ENCODE measurements at places on chromosomes 5 and 9. TPM values are rescaled to one million over a fixed set of nuclear protein-coding genes. Genes with fewer than 3 reads are reported as not detected.

- no peak for DNase-seq
- H3K36me3 ChIP-seq: no peaks in the 10 kb centered on the region
- no peak overlapping the region for H3K27ac ChIP-seq
- no peak overlapping the region for H3K4me3 ChIP-seq
- H3K4me1 ChIP-seq: no peaks in the 10 kb centered on the region
These were observed 15.3 kb upstream of the MED10 start for GRCh38 chr5:6393596-6394194.

- H3K4me3 ChIP-seq: no peak overlapping the region
- H3K27ac ChIP-seq: no peak overlapping the region
- H3K36me3 ChIP-seq: no peaks in the 10 kb centered on the region
These were observed 49.7 kb upstream of the FNIP1 start for GRCh38 chr5:131846536-131846935.

CREBRF gene
- total RNA-seq: 22.8 TPM

DNA sequence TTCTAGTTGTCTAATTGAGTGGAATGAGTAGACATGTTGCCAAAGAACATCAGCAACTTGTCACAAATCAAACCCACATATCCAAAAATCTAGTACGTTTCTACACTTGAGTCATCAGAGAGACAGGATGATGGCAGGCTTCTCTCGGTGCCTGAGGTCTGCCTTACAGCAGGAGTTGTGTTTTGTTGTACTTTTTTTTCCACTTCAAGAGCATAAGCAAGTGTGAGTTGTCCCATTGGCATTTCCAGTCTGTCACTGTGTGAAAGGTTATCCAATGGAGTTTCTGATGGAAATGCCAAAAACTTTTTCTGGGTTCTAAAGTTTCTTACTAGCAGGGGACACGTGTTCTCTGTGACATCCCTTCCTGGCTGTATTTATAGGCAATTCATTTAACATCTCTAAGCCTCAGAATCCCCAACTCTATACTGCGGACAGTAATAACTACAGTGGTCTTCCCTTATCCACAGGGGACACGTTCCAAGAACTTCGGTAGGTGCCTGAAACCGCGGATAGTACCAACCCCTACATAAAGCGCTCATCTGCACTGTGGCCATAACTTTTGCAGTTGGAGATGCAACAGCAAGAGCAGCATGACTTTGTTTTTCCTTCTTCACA is 246.5 kb downstream of the SYK start:
- no peaks in the 10 kb centered on the region for H3K27me3 ChIP-seq
- H3K4me1 ChIP-seq: no peaks in the 10 kb centered on the region
- no peak for DNase-seq
- H3K4me3 ChIP-seq: no peak overlapping the region
- H3K36me3 ChIP-seq: no peaks in the 10 kb centered on the region

DNA sequence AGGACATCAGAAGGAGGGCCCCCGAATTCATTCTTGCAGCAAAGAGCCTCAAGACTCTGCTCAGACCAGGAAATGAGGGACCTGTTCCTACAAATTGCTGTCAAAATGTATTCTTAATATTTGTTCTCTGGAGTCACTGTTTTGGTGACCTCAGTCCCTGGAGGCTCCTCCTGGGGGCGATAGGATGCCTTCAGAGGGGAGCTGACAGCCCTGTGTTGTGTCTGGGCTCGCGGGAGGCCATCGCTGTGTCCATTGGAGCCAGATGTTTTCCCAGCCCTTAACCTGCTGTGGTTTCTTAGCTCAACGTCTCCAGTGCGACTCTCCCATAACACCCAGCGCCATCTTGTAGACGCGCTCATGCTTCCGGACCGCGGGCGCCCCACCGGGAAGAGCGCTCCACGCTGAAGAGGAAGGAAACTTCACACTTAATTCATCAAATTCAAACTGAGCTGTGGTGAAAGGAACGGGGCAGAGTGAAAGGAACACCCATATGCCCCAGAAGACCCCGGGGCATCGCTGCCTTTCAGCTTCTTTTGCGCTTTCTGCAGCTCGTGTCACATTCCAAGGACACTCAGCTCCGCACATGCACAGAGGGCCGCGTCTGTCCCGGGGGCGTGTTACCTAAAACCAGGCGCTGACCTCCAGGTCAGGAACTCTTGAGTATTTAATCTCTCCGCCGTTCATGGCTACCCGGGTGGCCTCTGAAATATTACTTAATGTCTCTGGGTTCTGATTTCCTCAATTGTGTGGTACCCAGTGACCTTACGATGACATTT is 112.3 kb upstream of the GDNF start:
- H3K4me1 ChIP-seq: no peaks in the 10 kb centered on the region
- no peak overlapping the region for H3K4me3 ChIP-seq
- H3K27ac ChIP-seq: no peak overlapping the region

GRCh38 chr5:62197697-62198096 is 108.3 kb upstream of the KIF2A start:
- no peak overlapping the region for H3K27ac ChIP-seq
- H3K36me3 ChIP-seq: no peaks in the 10 kb centered on the region
- H3K4me3 ChIP-seq: no peak overlapping the region
- H3K27me3 ChIP-seq: no peaks in the 10 kb centered on the region
- peak; percentile 13 for DNase-seq
- H3K4me1 ChIP-seq: no peaks in the 10 kb centered on the region

- DNase-seq: no peak
- no peaks in the 10 kb centered on the region for H3K36me3 ChIP-seq
- no peaks in the 10 kb centered on the region for H3K4me1 ChIP-seq
- no peak overlapping the region for H3K27ac ChIP-seq
- H3K4me3 ChIP-seq: no peak overlapping the region
These were observed 23.7 kb upstream of the CKMT2 start for GRCh38 chr5:81209386-81209785.

- no peak for DNase-seq
- H3K4me3 ChIP-seq: no peak overlapping the region
- no peaks in the 10 kb centered on the region for H3K36me3 ChIP-seq
- peaks cover 18% of the 10 kb centered on the region for H3K4me1 ChIP-seq
- no peaks in the 10 kb centered on the region for H3K27me3 ChIP-seq
- H3K27ac ChIP-seq: peak overlapping the region; percentile 46
These were observed 20.6 kb downstream of the WNK2 start for GRCh38 chr9:93204470-93205043.

TMEM174 gene
- total RNA-seq: not detected

GRCh38 chr5:132385326-132386105 is 16.0 kb downstream of the SLC22A5 start:
- peaks cover 23% of the 10 kb centered on the region for H3K4me1 ChIP-seq
- peak overlapping the region; percentile 27 for H3K27ac ChIP-seq
- peak; percentile 81 for DNase-seq
- H3K27me3 ChIP-seq: no peaks in the 10 kb centered on the region
- H3K36me3 ChIP-seq: peaks cover 4% of the 10 kb centered on the region
